ENCODE measurements at places on chromosomes 1 and 21. TPM values are rescaled to one million over a fixed set of nuclear protein-coding genes. Genes with fewer than 3 reads are reported as not detected.

Gene TNFRSF4
- total RNA-seq = 5.3 TPM

Gene NECTIN4
- total RNA-seq = 11.7 TPM

Gene S100A2
- 41.2 TPM for total RNA-seq

Gene PRMT2
- total RNA-seq = 114 TPM

Gene RAB13
- total RNA-seq = 105 TPM

Gene SPATA45
- not detected for total RNA-seq

Gene PLXNA2
- 37.7 TPM for total RNA-seq

Gene CASZ1
- 69.9 TPM for total RNA-seq

Gene SPRR2A
- not detected for total RNA-seq

Gene DNASE2B
- not detected for total RNA-seq

Gene GJB4
- not detected for total RNA-seq

Gene HJV
- total RNA-seq = not detected

Gene ARHGEF16
- 14.8 TPM for total RNA-seq

Gene CDCA8
- 1.4 TPM for total RNA-seq
